ENCODE measurements at places on chromosomes 5 and 9.

DNA sequence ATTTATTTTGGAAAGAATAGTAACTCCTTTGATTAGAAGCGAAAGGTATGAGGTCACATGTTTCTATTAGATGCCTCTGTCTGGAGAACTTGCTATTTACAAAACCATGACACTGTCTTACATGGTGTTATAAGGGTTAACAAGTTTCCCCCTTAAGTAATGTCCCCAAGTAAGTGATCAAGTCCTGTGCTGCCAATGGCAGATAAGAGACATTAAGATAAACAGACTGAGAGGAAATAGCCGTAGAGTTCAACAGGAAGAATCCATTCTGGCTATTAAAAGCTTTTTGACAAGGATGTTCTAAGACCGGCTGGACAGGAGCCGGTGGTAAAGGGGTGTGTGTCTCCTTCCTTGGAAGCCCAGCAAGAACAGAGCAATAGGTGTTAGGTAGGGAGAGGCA is 257.5 kb downstream of the GADD45G start:
- DNase-seq, result no peak

DNA sequence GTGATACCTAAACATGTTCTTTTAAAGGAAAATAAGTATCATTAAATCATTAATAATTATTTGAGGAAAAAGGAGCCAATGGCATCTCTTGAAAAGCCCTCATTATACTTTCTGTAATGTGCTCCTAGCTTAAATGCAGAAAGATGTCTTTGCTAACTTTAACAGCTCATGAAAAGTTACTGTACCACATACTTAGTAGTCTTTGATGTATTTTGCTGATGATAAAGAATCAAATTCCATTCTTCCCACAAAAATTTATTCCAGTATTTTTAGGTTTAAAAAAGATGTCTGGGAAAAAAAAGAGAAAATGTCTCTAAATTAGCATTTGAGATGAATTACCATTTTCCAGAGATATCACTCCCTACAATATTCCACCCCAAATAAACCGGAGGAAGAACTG is 112.5 kb downstream of the PPP2R2B start:
- DNase-seq, result no peak

DNA sequence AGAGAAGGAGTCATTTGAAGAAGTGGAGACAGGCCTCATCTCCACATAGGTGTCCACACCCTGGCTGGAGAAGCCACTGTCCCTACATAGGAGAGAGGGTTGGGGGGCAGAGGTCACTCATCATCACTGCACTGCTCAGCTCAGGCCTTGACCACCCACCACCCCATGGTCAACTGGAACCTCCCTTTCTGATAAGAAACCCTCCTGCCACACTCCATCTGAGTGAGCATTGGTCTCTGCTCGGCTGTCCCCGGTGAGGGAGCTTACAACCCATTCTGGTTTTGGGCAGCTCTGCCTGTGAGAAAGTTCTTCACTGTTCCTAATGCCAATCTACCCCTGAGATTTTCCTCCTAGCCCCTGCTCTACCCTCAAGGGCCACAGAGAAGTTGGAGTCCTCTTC is 28.8 kb downstream of the CSF1R start:
- DNase-seq, result no peak

DNA sequence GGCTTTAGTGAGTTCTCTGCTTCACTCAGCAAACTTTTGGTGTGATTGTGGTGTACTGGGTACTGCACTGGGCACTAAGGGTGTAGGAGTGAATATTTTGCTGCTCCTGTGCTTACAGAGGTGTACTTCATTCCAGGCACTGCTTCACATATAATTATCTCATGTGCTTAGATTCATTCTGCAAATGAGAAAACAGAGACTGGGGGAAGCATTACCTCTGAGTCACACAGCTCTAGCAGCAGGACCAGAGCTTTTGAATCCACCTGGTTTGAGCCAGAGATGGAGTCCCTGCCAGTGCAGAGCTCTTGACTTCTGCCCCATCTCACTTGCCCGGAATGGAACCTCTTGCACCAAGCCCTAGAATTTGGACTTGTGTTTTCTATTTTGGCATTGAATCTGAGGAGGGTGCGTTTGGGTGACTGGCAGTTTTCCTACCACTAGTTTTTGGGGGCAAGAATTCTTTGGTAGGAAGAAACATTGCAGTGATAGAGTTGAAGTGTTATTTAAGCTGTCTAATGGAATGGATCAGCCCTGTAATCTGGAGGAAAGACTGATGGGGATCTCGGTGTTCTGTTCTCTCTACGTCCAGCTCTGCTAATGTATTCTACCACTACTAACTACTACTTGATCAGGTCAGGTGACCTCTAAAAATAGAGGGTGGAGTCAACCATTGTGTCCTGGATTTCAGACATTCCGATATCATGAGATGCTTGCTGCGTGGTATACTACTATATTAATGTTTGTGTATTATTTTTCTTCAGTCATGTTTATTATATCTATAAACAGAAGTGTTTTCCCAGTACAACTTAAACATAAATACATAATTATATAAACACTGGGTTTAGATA is 2.5 kb downstream of the ARHGAP26 start:
- no peak for DNase-seq

DNA sequence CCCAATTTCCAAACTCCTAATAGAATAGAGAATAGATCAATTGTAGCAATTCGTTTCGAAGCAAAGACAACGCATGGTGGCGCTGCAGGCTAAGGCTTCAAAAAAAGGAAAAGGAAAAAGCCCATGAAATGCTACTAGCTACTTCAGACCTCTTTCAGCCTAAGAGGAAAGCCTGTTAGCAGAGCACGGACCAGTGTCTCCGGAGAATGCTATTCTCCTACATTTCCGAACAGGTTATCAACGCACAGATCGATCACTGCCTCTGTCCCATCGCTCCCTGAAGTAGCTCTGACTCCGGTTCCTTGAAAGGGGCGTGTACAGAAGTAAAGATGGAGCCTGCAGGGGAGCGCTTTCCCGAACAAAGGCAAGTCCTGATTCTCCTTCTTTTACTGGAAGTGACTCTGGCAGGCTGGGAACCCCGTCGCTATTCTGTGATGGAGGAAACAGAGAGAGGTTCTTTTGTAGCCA is at the start of gene PCDHB15:
Gene PCDHB15 (plus strand): TSS at position 146 of the 468 bp plus-strand sequence. CDS start 184 bp downstream, at position 330.
- DNase-seq, result no peak

DNA sequence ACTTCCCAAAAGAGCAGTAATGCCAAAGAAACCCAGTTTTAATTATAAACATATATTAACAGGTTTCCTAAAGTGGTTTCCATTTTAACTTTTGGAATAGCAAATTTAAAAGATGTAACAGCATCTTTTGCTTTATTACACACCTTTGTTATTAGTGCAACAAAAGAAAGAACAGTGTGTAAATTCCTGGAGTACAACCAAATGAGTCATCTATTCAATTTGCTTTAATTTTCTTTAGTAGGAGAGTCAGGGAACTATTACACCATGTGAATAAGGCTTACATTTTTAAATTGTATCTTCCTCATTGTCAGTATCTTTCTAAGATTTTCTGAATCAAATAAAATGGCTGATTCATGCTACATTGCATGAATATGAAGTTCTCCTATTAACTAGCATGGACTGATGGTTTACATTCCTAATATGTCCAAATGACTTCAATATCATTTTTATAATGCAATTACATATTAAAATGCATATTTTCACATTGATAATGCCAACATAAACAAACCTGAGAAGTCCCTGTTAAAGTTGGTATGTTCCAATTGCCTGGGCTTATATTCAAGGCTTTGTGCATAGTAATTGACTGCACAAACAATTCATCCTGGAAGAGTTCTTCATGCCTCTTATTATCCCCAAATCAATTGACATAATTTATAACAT is 22.5 kb downstream of the EDIL3 start:
- no peak for DNase-seq

GRCh38 chr9:134289241-134289875 is 36.9 kb upstream of the RXRA start:
- no peak for DNase-seq

DNA sequence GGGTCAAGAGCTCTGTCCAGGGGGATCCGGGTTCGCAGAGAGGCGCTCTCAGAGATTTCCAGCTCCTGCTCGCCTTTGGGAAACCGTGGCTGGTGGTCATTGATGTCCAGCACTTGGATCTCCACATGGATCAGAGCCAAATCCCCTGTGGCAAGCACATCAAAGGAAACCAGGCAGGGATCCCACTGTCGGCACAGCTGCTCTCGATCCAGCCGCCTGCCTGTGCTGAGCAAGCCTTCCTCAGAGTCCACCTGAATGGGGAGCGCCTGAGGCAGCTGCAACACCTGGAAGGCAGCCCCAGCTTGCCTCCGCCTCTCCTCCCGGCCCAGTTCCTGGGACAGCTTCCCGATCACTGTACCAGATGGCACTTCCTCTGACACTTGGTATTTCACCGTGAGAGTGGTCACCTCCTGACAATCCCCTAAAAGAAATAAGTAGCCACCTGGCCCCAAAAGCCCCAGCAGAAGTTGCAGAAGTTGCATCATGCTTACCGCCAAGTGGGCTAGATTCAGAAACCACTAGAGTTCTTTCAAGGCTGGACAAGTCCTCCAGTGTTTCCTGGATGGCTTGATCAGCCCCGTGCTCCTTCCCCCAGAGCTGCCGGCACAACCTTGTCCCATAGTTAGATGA is 520 bp downstream of the PCDH12 start:
- no peak for DNase-seq

DNA sequence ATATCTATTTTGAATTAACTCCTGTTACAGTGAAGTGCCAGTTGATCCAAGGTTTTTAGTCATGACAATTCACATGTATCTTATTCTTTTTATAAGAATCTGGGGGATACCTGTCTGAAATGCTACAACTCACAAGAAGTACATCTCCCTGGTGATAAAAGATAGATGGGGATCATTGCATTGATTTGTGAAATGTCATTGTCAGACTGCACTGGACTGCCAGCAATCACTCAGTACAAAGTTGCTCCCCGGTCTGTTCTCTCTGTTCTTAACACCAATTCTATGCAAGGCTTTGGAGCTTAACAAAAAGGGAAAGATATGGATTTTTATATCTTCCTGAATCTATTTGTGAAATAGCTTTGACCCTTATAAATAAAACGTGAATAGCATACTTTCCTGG is 171.8 kb upstream of the PCSK5 start:
- DNase-seq, result no peak

All from DMS79 (cell line).